ENCODE measurements at places on chromosomes 5 and 9.

DNA sequence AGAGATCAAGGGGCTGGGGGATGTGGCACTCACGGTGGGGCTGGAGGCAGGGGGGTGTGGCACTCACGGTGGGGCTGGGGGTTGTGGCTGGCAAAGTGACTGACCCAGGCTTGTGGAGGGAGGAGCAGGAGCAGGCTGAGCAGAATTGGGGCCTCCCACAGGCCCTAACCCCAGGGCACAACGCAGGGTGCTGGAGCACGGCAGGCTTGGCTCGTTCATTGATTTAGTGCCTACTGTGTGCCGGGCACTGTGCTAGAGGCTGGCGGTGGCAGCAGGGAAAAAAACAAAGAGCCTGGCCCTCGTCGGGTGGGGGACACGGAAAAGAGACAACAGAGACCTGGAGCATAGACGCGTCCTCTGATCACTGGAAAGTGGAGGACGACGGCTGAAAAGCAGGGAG, 80.9 kb downstream of the HMCN2 start:
- DNase-seq, result no peak

- no peak for DNase-seq
These were observed 108.7 kb downstream of the IRX2 start for GRCh38 chr5:2642684-2643345.

DNA sequence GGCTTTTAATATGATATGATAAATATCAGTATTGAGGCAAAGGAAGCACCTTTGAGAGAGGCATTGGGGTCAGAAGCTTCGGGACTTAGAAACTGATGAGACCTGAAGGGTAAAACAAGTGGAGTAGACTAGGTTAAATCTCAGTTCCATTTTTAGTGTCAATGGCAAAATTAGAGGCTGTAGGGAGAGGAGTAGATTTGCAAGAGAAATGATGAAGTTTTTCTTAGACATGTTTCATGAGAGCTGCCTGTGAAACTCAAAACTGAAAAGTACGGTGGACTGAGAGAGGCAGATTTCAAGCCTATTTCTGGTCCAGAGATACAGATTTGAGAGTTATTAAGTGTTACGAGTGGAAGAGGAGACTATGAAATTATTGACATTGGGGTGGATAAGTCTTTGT, 278.5 kb downstream of the TAF11L14 start:
- no peak for DNase-seq

DNA sequence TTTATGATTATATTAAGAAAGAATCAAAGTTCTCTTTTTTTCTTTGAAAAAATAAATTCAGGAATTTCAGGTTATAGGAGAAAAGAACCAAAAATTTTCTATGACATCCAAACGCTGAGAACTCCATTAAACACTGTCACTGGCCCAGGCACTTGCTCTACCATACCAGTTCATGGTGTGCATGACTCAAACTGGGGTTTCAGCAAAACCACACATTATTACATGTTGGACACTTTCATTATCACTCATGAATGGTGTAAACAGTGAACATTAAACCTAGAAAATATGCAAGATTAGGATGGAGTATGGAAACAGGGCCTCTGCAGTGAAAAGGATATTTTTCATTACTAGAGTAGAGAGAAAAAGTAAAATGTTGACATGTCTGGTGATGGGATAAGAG, 369.9 kb upstream of the FAM174A start:
- DNase-seq, result no peak

- DNase-seq, result peak; percentile 60
These were observed 456 bp downstream of the KDM3B start for GRCh38 chr5:138352722-138353559.

GRCh38 chr9:133169102-133169501, 5.4 kb upstream of the GBGT1 start:
- no peak for DNase-seq

- no peak for DNase-seq
These were observed 26.4 kb downstream of the UTP15 start for GRCh38 chr5:73591698-73592501.

- DNase-seq, result no peak
These were observed 550.8 kb downstream of the CDH9 start for GRCh38 chr5:26487553-26487952.

- DNase-seq, result no peak
These were observed 26.6 kb downstream of the DPYSL3 start for GRCh38 chr5:147483188-147483790.

- no peak for DNase-seq
These were observed 79.9 kb upstream of the NEURL1B start for GRCh38 chr5:172561151-172561550.

GRCh38 chr9:27836661-27837401, 263.6 kb upstream of the C9orf72 start:
- no peak for DNase-seq

DNA sequence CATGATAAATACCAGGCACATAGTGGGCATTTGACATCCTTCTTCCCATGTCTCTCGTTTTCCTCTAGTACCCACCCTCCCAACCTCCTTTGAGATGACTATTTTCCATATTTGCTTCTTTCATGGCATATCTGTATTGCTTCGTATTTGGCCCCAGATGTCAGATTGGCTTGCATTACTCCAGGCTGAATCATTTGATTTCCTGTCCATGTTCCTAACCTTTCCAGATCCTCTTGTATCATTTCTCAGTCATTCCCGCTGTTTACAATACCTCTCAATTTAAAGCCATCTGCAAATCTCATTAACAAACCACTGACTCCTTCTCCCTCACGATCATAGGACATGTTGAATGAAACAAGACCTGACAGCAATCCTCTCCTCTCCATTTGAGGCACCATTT, 19.9 kb downstream of the MTX3 start:
- DNase-seq, result no peak

- DNase-seq, result no peak
These were observed 20.3 kb upstream of the TMEM174 start for GRCh38 chr5:73152411-73153388.

- DNase-seq, result no peak
These were observed 28.8 kb downstream of the RAB14 start for GRCh38 chr9:121172726-121173487.

- DNase-seq, result no peak
These were observed 9.1 kb upstream of the HSPB3 start for GRCh38 chr5:54446379-54446732.

GRCh38 chr5:95972196-95972595, 10.5 kb upstream of the ELL2 start:
- no peak for DNase-seq

All from uterus (tissue), 4 donors.